ENCODE measurements at places on chromosomes 2 and 18.

DNA sequence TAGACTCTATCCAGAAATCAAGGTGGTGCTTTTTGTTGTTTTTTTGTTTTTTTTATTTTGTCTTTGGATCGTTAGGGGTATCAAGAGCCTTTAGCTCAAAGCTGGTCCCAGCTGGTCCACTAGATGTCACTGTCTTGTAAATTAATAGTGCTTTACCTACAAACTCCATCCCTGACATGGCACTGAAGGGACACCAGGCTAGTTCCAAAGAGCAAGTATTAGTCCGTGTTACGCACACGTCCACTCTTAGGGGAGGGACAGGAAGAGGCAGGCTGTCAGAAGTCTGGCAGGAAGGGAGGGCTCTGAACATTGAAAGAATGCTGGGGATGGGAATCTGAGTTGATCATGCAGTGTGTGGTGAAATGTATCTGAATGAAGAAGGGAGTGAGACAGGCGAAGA lies 85.9 kb upstream of the CCBE1 start:
- no peak for DNase-seq

DNA sequence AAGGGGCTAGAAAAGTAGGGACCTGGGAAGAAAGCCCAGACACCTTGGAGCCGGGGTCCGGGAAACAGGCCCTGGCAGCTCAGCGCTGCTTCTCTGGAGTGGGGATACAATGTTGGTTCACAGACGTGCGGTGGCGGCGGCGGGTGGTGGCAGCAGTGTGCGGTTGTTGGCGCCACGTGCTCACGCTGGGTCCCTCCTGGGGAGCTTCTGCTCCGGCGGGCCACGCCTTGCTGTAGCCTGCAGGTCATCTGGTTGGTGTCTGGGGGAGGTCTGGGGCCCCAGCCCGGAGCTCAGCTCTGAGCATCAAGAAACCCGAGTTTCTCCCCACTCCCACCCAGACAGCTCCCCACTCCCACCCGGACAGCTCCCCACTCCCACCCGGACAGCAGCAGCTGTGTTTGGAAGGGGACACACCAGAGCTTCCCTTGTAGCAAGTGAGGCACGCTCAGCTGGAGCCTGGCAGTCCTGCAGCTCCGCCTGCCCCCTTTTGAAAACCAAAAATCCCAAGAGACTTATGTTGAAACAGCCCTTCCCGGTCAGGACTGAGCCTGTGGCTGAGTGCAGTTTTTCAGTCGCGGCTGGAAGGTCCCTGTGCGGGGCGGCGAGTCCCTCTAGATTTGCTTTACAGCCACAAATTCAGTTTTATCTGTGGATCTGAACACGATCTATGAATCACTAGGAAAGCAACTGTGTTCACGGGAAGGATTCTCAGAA lies 46.9 kb downstream of the NFATC1 start:
- DNase-seq: no peak

DNA sequence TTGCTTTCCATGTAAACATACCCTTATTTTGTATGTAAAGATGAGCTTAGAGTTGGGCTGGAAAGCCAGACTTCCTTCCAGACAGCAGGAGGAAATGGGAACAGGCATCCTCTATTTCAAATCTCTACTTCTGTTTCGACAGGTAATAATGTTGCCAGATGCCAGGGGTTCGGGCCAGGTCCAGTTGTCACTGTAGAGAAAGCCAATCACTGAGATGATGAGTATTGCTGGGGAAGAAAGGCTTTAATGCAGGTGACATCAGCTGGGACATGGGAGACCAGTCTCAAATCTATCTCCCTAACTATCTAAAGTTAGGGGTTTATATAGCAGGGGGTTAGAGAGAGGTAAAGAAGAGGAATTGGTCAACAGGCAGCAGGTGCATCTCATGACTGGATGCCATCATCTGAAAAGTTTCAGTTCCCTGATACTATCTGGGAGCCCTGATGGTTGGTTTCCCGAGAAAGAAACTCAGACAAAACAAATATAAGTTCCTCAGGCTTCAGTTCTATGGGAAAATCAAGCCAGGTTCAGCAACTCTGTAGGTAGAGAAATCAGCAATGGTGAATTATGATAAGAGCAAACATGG lies 9.3 kb upstream of the MTCL1 start:
- no peak for DNase-seq

GRCh38 chr2:56334622-56335021 lies 150.8 kb downstream of the CCDC85A start:
- DNase-seq: no peak

- DNase-seq: no peak
These were observed 177.7 kb downstream of the DIS3L2 start for GRCh38 chr2:232139171-232139594.

GRCh38 chr2:165888171-165888570 lies 65.4 kb downstream of the TTC21B start:
- no peak for DNase-seq

DNA sequence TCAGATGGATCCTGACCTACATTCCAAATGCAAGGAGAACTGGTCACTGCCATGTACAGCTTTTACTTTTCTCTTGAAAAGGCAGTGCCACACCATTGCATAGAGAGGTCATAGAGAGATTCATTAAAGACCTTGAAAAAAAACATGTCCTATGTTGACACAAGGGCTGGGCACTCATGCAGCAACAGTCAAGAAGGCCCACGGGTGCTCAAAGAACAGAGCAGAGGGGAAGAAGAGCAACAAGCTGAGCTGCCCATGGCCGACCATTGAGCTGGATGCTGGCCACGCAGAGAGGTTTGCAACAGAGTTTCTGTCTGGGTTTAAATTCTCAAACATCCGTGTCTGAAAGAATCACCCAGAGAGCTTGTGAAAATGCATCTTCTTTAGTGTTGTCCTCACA lies 99.1 kb downstream of the ADD2 start:
- DNase-seq: peak; percentile 3

- no peak for DNase-seq
These were observed 1583.4 kb upstream of the PIK3C3 start for GRCh38 chr18:40371673-40372072.

GRCh38 chr18:7541835-7542234 lies 25.3 kb upstream of the PTPRM start:
- DNase-seq: no peak

DNA sequence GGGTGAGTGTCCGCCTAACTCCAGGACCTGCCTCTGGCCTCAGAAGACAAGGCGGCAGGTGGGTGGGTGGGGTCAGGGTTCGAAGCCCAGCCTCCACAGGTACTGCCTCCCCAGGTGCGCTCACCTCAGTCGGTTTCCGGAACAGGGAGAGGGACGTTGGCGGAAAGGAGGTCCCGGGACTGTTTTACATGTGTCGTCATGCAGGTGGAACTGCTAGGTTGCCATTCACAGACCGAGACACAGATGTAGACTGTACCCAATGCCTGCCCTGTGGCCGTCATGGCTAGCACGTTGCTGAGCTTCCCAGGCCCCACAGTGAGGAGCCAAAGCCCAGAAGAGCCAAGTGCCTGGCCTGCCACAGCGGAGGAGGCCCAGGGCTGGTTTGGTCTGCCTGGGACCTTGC lies 284.0 kb upstream of the HS6ST1 start:
- no peak for DNase-seq

DNA sequence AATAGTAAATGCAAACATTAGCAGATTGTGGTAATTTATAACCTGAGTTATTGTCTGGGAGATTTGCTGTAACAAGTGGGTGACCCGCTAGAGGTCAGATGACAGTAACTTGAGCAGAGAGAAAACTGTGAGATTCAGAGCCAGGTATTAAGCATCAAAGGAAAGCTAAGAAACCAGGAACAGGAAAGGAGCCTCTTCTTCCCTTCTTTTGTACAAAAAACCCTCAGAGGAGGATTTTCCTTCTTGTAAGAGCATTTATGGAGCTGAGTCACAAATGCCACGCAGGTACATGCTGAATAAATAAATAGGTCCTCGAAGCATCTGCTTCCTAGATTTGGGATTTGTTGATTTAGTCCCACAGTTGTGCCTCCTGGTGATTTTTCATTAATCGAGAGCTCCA lies 146.5 kb downstream of the SH3BP4 start:
- no peak for DNase-seq

GRCh38 chr2:152189622-152190495 lies 14.3 kb upstream of the STAM2 start:
- no peak for DNase-seq

GRCh38 chr18:48781988-48782363 lies 168.8 kb downstream of the SMAD7 start:
- no peak for DNase-seq

GRCh38 chr18:63157293-63158011 lies 162.1 kb downstream of the BCL2 start:
- DNase-seq: no peak

DNA sequence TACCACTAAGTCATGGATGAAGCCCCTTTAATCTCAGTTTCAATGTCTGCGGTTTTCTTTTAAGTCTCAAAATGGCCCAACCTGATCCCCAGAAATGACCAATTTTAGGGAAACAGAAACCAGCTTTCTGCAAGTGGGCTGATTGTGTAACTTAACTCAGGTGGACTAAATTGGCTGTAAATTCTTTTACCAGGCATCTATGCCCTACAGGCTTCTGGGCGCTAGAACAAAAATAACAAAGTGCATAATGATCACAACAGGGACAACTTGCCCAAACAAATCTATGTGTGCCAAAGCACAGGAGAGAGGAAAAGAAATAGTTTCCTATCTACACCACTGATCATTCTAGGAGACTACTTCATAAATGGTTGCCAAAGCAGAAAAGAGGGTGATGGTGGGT lies 112.3 kb upstream of the SETBP1 start:
- no peak for DNase-seq

GRCh38 chr18:10247021-10247741 lies 207.3 kb upstream of the APCDD1 start:
- no peak for DNase-seq
